Renal pelvis (tissue), 12 donors: ENCODE measurements at places on chromosomes 12 and 14. TPM values are rescaled to one million over a fixed set of nuclear protein-coding genes. Genes with fewer than 3 reads are reported as not detected.

GRCh38 chr12:62712681-62713573 lies 222.0 kb downstream of the PPM1H start:
- peak; percentile 51 for DNase-seq

GRCh38 chr12:42786400-42787148 lies 197.0 kb upstream of the PRICKLE1 start:
- DNase-seq = no peak

GRCh38 chr14:100323942-100324307 lies 786 bp downstream of the SLC25A47 start:
- DNase-seq = no peak

- DNase-seq = peak; percentile 85
Observed at GRCh38 chr12:30191696-30192455, 408.1 kb upstream of the TMTC1 start.

DNA sequence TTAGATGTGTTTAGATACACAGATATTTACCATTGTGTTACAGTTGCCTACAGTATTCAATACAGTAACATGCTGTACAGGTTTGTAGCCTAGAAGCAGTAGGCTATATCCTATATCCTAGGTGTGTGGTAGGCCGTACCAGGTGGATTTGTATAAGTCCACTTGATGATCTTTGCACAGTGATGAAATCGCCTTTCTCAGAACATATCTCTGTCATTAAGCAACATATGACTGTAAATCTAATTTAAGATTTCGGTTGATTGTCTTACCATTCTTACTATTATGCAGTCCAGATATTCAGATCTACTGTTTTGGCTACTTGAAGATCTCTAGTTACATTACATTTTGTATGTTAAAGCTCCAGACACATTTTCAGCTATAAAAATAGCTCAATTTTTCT lies 39.8 kb downstream of the ERC1 start:
- DNase-seq = no peak

DNA sequence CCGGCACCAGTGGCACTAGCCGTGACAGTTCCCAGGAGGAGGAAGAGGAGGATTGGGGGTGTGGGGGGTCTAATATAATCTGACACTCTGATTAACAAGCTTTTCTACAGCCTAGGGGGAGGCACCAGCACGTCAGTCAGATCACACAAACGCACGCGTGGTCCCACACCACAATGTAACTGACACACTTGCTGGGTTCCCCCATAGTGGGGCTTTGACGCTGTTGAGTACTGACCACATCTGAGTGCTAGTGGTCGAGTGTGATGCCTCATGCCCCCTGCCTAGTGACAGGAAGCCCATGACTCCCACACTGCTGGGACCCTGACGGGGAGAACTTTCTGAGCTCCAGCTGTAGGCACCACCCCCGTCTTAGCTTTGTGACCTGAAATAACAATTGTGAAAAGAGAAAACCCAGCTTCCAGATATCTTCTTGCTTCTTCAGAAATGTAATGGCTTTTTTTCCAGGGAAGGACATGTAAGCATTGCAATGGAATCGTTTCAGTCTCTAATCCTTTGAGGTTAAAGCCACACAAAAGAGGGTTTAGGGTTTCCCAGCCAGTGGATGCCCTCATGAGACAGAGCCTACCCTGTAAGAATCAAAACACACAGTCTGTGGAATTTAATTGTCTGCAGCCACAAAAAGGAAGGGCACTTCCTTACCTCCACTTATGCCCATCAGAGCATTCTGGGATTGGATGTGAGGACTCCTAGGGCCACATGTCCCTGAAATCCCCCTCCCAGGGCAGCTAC lies 183.9 kb downstream of the PIWIL1 start:
- DNase-seq = no peak

DNA sequence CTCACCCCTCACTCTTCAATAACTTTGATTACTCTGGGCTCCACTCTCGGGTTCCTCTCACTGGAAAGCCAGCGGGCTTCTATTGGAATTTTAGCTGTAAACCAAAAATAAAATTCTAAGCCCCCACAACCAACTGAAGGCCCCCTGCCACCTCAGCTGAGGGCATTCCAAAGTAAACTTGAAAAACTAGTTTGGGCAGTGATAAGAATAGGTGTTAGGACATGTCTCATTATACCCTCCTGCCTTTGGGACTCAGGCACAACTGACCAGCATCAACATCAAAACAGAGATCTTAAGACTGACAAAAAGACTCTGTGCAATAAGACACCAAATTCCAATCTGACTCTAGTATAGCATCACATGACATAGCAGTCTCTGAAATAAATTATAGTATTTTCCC lies 11.9 kb upstream of the TSPAN9 start:
- no peak for DNase-seq

DNA sequence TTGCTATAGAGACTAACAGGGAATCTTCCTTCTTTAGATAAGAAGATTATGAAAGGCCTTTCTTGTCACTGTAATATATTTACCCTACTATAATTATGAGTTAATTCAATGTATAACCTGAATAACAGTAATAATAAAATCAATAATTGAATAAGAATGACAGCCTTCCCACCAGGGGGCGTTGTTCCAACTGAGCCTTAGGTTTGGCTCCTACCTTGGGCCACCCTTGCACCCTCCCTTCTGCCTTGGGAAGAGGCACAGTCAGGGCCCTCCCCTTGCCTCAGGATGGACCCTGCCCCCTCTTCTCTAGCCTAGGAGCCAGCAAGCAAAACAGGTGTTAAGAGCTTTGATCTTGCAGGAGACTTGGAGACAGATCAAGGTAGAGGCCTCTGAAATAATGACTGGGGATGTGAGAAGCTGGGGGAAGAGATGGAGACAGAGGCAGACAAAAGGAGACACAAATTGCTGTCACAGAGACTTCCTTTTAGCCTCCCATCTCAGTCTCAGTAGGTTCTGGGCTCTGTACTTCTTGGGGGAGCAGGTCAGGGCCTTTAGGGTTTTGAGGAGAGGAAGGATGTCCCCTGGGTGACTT lies 40.1 kb upstream of the CISTR start:
- DNase-seq = no peak

GRCh38 chr12:5308216-5308615 lies 123.7 kb upstream of the NTF3 start:
- no peak for DNase-seq

DNA sequence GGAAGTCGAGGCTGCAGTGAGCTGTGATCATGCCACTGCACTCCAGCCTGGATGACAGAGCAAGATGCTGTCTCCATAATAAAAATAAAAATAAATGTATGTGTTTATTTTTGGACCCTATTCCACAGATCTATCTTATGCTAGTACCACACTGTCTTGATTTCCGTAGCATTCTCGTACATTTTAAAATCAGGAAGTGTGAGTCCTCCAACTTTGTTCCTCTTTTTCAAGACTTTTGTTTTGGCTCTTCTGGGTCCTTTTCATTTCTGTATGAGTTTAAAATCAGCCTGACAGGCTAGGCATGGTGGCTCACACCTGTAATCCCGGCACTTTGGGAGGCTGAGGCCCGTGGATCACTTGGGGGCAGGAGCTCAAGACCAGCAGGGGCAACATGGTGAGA lies 25.8 kb downstream of the DAO start:
- no peak for DNase-seq

- no peak for DNase-seq
Observed at GRCh38 chr12:88946372-88946997, 366.2 kb upstream of the KITLG start.

DNA sequence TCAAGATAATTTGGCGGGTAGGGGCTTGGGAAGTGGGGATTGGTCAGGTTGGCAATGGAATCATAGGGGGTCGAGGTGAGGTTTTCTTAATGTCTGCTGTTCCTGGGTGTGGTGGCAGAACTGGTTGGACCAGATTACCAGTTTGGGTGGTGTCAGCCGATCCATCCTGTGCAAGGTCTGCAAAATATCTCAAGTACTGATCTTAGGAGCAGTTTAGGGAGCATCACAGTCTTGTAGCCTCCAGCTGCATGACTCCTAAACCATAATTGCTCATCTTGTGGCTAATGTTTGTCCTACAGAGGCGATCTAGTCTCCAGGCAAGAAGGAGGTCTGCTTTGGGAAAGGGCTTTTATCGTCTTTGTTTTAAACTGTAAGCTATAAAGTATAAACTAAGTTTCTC lies 868.4 kb downstream of the DIO2 start:
- DNase-seq = no peak

DNA sequence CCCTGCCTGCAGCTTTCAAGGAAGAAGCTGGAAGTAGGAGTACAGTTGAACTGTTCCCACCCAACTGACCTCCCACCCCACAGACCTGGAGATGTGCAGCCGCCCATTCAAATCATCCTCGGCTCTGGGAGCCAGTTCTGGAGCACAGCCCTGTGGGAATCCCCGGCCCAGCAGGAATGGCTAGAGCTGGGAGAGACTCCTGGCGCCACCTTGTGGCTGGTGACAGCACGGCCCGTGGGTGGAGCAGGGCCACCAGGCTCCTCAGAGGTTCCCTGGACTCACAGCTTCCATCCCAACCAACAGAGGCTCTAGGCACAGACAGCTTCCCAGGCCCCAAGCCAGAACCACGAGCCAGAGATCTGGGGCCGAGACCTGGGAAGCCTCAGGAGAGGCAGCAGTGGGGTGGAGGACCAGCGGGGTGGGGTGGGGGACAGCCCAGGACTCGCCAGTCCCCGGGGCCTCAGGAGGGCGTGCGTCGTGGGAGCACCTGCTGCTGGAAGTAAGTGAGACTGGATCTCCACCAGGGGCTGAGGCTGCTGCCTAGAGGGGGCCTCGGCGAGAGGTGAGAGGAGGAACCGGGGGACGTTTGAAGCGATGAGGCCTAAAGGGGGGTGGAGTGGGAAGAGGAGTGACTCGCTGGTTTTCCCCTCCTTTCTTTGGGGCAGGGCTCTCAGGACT lies 43.4 kb downstream of the RNF34 start:
- peak; percentile 64 for DNase-seq

DNA sequence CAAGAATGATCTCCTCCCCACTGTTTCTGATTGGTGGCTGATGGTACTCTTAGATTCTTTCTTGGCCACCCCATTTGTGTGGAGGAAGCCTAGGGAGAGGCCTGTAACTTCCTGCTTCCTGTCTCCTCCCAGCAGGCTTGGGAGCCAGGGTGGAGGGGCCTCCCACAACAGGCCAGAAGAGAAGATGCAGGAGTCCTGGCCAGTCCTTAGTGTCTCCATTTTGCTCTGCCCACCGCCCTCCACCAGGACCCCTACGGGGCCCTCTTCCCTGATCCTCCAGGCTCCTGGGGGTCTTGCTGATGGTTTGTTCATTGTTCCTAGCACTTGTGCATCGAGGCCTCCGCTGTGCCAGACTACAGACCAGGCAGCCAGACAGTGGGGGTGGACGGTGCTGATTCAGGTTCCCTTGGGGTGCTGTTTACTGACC lies 6.8 kb downstream of the TSPAN9 start:
- DNase-seq = no peak

- no peak for DNase-seq
Observed at GRCh38 chr12:11688831-11689230, 39.4 kb downstream of the ETV6 start.

DNA sequence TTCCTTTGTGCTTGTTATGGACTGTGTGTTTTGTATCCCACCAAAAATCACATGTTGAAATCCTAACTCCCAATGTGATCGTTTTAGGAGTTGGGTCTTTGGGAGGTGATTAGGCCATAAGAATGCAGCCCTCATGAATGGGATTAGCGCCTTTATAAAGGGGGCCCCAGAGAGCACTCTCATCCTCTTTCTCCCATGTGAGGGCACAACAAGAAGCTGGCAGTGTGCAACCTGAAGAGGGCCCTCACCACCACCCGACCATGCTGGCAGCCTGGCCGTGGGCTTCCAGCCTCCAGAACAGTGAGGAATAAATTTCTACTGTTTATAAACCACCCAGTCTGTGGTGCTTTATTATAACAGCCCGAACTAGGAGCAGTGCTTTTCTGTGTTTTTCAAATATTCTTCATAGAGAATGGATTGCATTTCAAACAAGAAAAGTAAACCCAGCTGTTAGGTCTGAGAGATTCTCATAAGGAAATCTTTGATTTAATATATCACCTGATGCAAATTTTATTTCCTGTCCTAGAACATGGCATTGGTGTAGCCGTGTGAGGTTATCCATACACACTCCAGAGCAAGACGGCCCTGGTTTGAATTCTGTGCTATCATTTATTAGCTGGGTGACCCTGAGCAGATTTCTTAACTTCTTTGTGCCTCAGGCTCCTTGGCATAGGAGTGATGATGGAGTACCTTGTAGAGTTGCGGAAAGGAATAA lies 27.8 kb downstream of the HSPB8 start:
- DNase-seq = no peak

DNA sequence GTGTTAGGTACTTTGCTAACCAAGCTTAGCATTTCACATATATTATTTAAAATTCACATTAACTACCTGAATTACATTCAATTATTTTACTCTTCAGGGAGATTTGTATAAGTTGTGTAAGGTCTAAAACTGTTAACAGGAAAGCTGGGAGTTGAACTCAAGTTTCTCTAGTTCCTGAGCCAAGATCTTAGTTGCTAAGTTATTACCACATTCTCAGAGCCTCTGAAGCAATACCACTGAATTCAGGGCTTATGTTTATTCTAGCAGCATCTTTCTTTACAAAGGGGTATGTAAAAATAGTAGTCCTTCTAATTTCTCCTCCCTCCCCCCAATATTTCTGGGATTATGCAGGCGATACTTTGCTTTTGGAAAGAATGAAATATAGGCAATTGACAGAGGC lies 786.8 kb downstream of the DIO2 start:
- DNase-seq = no peak

Gene STAC3
- polyA plus RNA-seq = 4.3 TPM

Gene NKX2-1
- polyA plus RNA-seq = not detected

Gene CMA1
- polyA plus RNA-seq = 0.56 TPM

Gene FBLN5
- 165 TPM for polyA plus RNA-seq

Gene CAMKK2
- 37.2 TPM for polyA plus RNA-seq

Gene RAB15
- polyA plus RNA-seq = 23.9 TPM

Gene RIPK3
- polyA plus RNA-seq = 3.8 TPM
